ENCODE measurements at places on chromosomes 4 and X.

- no peak for DNase-seq
These were observed 61.4 kb downstream of the IGFBP7 start for GRCh38 chr4:57048590-57049304.

DNA sequence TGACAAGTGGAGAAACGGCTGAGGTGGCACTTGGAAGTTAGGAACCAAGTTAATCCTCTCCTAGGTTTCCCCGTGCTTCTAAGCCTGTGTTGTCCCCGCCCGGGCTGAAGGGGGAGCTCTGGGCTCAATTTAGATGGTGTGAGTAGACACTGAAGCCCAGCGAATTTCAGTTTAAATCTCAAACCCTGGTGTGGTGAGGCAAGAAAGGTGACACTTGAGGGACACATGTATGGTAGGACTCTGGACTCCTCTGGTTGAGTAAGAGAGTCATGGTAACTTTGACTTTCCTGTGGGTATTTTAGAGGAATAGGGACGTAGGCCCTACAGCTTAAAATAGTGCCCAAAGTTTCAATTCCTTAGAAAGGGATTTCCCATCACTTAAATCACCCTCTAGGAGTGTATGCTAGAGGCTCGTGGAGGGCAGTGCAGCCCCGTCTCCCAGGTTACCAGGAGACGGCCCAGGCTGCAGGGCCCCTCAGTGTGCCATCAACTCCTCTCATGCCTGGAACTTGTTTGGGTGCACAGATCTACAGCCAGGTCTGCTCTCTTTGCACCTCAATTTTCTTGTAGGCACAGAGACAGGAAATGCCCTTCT lies 24.0 kb downstream of the HAND2 start:
- DNase-seq = peak; percentile 60

DNA sequence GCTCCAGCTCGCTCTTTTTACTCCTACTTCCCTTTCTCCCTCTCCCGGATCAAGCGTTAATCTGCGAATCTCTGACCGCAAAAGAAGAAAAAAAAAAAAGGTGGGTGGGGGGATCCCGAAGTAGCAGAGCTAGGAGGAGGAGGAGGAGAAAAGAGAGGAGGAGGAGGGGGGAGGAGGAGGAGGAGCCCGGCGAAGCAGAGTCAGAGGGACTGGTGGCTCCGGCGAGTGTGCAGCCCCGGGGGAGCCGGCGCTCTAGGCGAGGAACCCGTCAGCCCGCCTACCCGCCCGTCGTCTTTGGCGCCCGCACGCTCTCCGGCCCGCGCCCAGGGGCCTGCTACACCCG lies at the start of gene NHSL2:
Gene NHSL2 (plus strand): TSS at position 203 of the 343 bp plus-strand sequence.
- DNase-seq = no peak

- no peak for DNase-seq
These were observed 25.4 kb downstream of the ELOVL6 start for GRCh38 chr4:110172972-110173371.

- no peak for DNase-seq
These were observed 115.5 kb upstream of the ZDHHC15 start for GRCh38 chrX:75638332-75638731.

DNA sequence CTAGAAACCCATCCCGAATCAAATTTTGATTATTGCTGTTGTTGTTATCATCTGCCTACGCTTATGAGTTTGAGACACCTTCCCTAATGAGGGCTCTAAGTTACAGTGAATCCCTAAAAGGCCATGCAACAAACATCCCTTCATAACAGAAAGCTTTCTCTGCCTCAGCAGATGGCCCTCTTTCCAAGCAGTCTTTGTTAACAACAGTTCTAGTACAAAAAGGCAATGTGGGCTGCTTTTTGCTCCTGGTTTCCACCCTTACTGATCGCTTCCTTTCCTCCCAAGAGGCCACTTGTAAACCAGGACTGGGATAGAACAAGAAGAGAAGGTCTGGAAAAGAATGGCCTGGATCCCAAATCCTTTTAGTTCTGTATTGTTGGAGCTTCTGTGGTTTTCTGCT lies 24.2 kb downstream of the GPC4 start:
- no peak for DNase-seq

- peak; percentile 67 for DNase-seq
These were observed 216.9 kb downstream of the PTTG2 start for GRCh38 chr4:38177035-38177546.

DNA sequence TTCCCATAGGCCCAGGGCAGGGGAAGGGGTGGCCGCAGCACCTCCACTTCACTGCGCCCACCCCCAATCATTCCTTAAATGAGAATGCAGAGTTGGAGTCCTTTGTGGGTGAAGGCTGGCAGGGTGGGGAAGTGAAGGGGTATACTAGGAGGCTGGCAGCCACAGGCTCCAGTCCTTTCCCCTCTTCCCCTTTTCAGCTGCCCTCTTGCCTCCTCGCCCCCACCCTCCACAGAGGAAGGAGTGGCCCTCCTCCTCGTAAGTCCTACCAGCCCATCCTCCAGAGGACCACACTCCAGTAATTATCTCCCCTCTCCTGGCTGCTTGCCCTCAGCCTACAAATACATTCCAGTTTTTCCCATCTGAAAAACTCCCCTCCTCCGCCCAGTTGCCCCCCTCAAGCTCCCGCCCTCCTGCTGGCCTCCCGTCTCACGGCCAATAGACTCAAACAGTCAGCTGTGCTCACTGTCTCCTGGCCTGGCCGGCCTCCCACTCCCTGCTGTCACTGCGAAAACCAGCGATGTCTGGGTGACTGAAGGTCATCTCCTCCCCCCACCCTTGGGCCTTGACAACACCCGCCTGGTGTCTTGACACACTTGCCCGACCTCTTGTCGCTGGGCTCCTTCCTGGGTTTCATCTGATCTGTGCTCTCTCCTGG lies 38.8 kb downstream of the EFNB1 start:
- DNase-seq = peak; percentile 29

DNA sequence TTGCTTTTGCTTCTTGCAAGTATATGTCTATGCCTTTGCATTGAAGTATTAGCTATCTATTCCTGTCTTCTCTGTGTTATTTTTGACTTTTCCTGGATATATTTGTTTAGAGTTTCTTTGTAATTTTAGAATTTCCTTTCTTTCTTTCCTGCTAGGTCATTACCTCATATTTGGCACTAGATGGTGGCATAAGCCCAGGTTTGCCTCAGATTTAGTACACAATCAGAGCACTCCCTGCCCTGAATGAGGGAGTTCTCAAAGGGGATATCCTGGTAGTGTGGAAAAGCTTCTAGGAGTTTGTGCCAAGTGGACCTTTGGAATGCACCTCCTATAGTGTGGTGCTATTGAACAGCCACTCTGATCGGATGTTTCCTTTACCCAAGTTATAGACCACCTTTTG lies 181.6 kb downstream of the UGT8 start:
- peak; percentile 79 for DNase-seq

GRCh38 chrX:10612215-10612614 lies 8.2 kb downstream of the MID1 start:
- peak; percentile 60 for DNase-seq

DNA sequence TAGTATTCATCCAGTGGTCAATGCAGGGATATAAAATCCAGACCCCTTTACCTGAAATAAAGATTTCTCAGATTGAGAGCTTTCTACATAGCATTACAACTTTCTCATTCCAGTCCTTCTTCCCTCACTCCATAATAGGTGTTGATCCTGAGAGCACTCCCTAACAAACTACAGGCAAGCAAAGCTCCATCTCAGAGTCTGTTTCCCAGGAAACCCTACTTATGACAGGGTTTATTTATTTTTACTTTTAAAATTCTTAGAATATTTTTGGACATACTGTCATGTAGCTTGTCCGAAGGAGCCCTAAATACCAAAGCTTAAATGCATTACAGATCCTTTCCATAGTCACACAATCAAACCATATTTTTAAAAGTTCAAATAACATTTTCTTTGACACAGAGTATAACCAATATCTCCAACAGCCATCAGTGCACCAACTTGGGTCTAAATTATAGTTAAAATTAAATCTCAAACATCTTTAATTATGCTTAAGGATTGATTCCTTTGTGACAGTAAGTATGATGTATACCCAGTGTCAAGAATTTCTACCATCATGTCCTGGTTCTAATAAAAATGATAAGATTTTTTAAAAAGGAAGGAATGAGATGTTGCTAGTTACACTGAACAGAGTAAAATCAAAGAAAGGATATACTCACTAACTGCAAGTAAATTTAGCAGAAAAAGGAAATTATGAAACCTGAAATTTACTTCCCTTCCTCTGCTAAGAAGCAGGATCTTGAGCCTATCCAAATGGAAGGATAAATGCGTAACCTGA lies 580.4 kb upstream of the ADGRL3 start:
- no peak for DNase-seq

- peak; percentile 55 for DNase-seq
These were observed 23.7 kb upstream of the FAM47B start for GRCh38 chrX:34918856-34919255.

DNA sequence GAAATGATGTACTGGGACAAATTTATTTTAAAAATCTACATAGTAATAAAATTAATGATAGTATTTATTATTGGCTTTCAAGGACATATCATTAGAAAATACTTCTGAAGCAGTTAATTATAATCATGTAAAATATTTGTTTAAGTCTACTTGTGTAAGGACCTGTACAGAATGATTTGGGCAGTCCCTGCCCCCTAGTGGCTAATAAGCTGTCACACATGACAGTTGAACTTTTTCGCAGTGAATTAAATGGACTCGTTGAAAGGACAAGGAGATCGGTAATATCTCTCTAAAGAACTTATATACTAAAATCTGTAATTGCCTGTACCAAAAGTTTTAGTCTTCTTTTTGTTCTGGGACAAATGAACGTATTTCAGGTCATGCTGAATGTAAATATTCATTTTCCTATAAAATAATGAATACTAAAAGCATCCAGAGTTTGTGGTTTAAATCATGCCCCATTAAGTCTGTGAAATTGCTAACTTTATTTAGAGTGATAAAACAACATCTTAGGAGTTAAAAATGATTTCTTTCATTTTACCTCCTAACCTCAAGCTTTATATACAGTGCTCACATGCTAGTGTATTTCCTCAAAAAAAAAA lies 13.6 kb downstream of the EXOC1 start:
- DNase-seq = peak; percentile 66

- no peak for DNase-seq
These were observed 40.6 kb downstream of the DOCK11 start for GRCh38 chrX:118536204-118536603.

- DNase-seq = no peak
These were observed 35.8 kb upstream of the MMAA start for GRCh38 chr4:145583191-145584055.

- DNase-seq = no peak
These were observed 14.1 kb downstream of the RPGR start for GRCh38 chrX:38313190-38313589.

GRCh38 chr4:118799231-118799942 lies 36.5 kb downstream of the SEC24D start:
- DNase-seq = no peak

DNA sequence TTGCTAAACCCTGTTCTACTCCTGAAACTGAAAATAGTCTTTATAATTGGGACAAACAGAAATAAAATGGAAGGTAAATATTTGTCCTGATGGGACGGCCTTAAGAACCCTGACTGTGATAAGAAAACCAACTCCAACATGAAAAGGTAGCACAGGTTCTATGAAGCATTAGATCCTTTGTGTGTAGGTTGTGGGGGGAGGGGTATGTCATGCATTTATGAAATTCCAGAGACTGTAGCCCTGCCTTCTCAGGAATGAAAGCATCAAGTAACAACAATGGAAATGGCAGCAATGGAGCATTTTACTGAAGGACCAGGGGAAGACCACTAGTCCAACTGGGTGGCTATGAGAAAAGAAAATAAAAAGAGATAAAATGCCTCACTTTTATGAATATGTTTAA lies 23.9 kb downstream of the CXXC4 start:
- DNase-seq = no peak

DNA sequence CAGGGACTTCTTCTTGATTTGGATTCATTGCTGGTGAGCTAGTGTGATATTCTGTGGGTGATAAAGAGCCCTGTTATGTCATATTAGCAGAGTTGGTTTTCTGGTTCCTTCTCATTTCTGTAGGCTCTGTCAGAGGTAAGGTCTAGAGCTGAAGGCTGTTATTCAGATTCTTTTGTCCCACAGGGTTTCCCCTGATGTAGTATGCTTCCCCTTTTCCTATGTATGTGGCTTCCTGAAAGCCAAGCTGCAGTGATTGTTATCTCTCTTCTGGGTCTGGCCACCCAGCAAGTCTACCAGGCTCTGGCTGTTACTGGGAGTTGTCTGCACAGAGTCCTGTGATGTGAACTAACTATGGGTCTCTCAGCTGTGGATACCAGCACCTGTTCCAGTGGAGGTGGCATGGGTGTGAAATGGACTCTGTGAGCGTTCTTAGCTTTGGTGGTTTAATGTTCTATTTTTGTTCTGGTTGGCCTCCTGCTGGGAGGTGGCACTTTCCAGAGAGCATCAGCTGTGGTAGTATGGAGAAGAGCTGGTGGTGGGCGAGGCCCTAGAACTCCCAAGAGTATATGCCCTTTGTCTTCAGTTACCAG lies 373.7 kb downstream of the AR start:
- no peak for DNase-seq

GRCh38 chr4:111178231-111178630 lies 555.4 kb upstream of the PITX2 start:
- DNase-seq = no peak

DNA sequence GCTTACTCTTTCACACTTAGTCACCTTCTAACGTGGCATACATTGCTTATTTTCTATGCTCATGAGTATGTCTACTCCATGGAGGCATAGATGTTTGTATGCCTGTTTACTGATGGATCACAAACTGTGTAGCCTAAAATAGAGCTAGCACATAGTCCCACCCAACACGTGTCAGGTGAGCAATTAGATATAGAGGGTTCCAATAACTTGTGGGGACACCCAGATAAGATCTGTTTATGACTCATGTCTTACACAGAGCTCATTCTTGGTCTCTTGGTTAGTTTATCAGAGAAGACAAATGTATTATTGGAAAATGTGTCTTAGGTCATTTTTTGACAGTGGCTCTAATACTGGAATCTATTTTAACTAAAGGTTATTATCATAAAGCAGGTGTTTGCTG lies 6.8 kb downstream of the ZFP42 start:
- no peak for DNase-seq

DNA sequence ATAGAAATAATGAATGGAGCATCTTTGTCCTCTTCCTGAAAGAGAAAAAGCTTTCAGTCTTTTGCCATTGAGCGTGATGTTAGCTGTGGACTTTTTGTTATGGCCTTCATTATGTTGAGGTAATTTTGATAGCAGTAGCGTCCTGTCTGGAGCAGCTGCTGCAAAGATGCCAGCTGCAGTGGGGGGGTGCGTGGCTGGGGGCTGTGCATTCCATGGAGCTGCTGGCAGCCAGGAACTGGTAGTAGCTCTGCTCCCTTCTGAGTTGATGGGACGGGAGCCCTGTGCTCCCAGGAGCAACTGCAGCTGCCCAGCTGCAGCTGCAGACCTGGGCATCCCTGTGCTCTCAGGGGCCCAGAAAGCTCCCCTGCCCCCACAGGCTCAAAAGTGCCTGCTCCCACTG lies 50.4 kb downstream of the CCDC160 start:
- DNase-seq = no peak

- DNase-seq = peak; percentile 70
These were observed 450 bp downstream of the ACSL1 start for GRCh38 chr4:184825141-184825895.

GRCh38 chrX:13690836-13691235 lies 1.9 kb downstream of the RAB9A start:
- DNase-seq = no peak
